Germinal center (tissue), 1 donor: ENCODE measurements at places on chromosomes 5 and 9.

GRCh38 chr5:138978581-138978980, 103.4 kb upstream of the LRRTM2 start:
- DNase-seq, result no peak

GRCh38 chr5:134140530-134141201, 26.2 kb downstream of the TCF7 start:
- DNase-seq, result peak; percentile 60

GRCh38 chr9:129696944-129697655, 31.7 kb downstream of the PRRX2 start:
- DNase-seq, result peak; percentile 33

DNA sequence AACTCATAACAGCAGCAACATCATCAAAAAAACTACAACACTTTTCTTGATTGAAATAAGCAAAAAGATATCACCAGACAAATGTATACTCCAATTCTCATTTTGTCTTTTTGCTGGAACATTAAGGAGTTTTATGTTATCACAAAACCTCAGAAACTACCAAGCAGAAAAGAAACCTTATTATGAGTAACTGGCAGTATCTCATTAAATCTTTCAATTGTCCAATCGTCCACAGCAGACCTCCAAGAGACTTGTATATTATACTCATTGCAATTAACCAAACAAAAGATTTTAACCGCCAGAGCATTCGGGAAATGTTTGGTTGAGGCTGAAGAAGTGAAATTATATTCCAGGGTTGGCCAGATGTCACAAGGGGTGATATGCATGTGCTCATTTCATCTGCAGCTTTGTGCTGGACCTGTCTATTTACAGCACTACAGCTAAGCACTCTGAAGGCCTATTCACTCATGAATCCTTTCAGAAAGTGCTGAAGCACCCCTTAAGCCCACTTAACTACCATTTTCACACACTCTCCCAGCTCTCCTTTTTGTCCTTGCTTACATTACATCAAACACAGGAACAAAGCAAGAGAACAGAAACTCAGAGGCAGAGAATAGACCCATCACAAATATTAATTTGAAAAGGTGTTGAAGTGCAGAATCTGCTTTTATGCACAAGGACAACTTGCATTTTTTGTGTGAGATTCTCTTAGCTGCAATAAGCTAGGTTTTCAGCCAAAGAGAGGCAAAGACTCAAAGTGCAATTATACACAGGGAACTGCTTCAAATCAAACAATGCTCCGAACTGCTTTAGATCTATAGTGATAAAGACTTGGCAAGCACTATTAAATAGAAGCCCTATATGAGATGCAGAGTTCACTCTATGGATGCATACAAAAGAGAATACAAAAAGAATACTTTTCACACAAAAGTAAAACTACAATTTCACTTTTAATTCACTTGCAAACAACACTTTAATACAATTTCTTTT, 150.4 kb upstream of the POU5F2 start:
- no peak for DNase-seq

DNA sequence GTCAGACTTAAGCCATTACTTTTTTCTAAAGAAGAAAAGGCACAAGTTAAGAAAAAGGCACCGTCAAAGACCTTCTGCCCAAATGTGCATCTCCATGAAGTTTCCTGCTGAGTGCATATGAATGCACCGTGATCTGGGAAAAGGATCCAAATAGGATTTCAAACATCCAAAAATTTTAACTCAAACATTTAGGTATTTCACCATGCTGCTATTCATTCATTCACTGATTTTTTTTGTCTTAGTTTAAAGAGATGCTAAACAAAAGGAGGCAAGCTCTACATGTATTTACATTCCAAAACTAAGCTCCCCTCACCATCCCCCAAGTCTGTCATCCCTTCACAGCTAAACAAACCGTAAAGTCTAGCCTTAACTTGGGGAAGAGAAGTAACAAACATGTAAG, 291.9 kb downstream of the ARL15 start:
- no peak for DNase-seq

GRCh38 chr9:35608221-35608620, 3.2 kb downstream of the TESK1 start:
- no peak for DNase-seq

DNA sequence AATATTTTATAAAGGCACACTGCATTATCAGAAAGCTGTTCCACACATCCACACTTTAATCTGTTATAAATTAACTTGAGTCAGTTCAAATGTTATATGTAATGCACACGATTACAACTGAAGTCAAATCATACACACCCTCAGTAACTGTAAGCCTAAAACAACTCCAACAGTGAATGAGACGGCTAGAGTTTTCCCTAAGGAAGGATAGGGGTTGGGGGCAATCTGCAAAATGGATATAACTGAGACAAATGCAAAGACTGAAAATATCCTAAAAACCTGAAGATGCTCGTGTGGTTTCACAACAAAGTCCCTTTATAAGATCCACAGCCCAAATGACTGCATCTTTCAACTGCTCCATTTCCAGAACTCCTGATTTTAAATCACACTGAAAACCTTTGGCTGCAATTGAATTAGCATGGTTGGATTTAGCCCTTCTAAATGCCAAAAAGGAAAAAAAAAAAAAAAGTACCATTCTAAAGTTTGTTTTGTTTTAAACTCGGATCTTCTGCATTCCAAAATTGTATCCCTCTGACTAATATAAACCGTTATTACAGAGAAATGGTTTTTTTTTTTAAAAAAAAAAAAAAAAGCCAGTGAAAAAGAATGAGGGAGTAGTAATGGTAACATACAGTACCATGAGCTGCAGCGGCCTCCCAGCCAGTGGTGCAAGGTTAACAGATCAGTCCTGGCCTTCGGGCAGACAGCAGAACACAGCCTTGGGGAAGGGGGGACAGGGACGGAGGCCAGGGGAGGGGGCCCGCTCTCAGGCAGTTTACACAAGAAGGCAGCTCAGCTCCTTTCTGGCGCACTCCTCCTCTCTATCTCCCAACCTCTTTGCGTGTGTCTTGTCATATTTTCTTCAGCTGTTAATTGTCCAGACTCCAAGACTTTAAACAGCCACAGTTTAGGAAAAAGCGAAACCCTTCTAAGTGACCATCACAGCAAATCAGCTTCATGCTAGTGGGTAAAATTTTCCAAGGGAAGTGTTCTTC, 166.1 kb downstream of the BNC2 start:
- no peak for DNase-seq

- DNase-seq, result peak; percentile 41
These were observed at the start of gene FAM169A for GRCh38 chr5:74865804-74866595. Gene FAM169A, minus strand, starts transcription at chr5:74866387. Its CDS starts 24,711 bp downstream, at chr5:74841676.

- DNase-seq, result no peak
These were observed 2.5 kb upstream of the HMGCS1 start for GRCh38 chr5:43315682-43316081.

- DNase-seq, result no peak
These were observed 53.4 kb downstream of the GALNT12 start for GRCh38 chr9:98860871-98861293.

DNA sequence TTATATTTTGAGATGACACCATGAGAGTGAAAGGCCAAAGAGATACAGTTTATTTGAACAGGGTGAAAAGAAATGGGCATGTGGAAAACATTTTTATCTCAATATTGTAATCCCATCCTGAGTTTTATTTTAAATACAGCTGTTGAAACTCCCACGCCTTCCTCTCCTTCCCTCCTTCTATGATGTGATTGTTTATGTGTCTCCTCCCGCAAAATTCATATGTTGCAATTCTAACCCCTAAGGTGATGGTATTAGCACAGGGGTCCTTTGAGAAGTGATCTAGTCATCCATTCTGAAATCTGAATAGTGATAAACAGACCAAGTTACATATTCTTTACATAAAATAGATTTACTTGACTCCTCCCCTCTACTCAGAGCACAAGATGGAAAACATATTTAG, 1275.4 kb upstream of the C9orf72 start:
- DNase-seq, result no peak

DNA sequence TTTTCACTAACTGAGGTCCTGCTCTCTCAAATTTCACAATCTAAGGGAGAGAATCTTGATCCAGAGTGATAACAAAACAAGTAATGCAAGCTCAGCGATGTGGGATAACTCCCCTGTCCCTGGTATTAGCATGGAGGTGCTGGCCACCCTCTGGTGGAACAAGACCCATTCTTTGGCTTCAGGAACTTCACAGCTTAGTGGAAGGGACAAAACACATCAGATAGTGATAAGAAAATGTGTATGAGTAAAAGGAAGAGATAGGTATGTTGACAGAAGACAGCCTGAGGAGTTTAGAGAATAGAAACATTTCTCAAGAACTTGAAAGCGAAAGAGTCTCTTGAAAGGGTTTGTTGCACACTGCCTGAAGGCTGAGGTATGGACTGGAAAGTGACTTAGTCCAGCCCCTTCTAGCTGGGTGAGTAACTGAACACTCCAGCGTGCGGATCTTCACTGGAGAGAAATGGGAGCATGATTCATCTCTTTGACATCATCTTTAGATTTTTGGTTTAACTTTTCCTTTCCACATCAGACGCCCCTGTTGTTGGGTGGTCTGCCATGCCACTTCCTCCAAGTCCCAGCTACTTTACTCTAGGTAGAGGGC, 25.4 kb upstream of the ZSWIM6 start:
- no peak for DNase-seq

DNA sequence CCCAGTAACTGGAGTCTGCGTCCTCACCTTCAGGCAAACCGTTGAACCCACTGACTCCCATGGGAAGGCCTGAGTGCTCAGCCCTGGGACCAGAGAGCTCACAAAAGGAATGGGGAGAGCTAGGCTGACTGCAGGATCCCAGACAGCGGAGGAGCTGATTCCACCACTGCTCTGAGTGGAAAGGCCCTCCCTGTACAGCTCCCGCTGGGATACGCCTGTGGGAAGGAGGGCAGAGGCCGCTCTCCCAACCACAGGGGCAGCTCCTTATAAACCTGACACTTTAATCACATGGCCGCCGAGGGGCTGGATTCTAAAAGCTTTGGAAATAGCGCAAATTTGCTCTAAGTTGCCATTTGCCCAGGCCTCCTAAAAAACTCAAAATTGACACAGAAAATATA, 37.1 kb downstream of the DBH start:
- DNase-seq, result no peak

- no peak for DNase-seq
These were observed 135.1 kb upstream of the ELL2 start for GRCh38 chr5:96096724-96097123.

DNA sequence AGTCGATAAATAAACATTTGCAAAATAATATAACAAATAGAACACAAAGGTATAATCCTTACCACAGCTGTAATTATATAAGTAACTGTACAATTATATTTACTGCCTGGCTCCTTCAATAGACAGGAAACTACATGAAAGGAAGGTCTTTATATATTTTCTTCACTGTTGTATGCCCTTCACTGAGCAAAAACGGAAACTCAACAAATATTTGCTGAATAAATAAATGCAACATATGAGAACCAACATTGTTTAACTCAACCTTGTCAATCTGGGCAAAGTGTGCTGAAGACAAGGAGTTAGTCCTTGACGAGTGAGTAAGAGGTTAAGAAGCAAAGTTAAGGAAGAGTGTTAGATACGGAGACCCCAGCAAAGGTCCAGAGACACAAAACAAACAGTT, 22.6 kb downstream of the PSMD5 start:
- DNase-seq, result no peak

DNA sequence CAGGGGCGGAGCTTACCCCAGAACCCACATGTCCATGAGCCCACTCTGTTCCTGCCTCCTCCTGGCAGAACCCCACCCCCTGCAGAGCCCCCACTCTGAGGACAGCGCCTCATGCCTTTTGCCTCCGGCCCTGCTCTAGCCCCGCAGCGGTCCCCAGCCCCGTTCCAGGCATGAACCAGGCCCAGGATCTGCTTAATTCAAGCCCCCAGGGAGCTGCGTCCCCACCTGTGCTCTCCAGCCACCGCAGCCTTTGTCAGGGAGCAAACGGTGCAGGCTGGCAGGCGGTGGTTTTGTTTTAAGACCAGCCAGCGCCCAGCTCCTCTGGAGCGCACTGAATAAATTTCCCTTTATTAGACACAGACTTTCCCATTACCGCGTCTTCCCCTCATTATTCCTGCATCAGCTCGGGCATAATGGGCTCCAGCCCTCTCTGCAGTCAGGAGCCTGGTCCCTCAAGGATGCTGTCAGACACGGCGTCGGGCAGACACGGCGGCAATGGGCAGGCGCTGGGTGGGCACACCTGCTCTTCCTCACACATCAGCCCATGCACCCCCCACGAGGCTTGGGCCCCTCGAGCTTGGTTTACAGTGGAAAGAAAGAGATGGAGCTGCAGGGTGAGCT, 137.6 kb downstream of the OLFM1 start:
- no peak for DNase-seq

GRCh38 chr5:120151825-120152224, 312.3 kb upstream of the PRR16 start:
- DNase-seq, result no peak

DNA sequence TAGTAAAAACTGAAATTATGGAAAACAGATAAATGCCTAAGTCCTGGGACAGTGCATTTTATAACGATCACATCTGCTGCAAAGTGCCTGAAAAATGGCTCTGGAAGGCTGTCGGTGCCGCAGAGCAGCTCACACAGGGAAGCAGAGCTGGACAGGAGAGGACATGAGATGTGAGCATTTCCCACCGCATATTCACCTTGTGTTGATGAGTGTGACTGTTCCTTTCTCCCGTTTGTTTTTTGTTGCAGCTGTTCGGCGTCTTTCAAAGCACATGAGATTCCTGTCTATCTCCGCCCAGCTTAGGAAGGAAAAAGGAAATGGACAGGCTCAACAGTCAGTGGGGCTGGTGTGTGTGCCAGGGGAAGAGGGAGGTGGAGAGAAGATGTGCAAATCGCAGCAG, 164.9 kb upstream of the SEMA6A start:
- no peak for DNase-seq

DNA sequence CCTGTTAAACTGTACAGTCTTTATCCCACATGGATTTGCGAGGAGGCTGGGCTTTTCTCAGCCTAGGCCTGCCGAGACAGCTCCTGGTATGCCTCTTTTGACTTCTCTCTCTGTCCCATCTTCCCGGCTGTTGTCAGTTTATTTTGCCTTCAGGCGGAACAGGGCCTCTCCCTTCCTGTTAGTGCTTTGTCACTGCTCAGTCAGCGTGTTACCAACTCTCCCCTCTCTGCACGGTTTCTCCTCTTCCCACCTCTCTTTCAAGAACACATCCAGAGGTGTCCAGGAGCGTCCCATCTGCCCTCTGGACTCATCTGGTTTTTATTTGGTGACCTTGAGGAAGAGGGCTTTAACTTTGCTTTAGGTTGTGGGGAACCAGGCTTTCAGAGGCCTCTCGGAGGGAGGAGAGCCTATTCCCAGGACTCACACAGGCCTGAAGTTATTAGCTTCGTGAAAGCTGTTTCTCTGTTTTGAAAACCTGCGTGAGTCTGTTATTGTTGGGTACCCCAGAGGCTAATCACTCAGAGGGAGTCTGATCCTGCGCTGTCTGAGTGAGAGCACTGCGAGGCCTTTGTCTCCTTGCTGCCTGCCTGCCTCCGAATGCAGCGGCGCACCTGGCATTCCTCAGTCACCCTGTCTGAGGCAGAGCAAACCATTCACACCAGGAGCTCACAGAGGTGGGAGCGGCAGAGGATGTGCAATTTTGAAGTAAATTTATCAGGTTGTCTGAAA, 234.4 kb upstream of the MPDZ start:
- no peak for DNase-seq

GRCh38 chr5:90645024-90645610, 86.5 kb downstream of the ADGRV1 start:
- DNase-seq, result no peak

- DNase-seq, result no peak
These were observed 3.1 kb downstream of the OLFM1 start for GRCh38 chr9:135090547-135090946.

- no peak for DNase-seq
These were observed 128.2 kb downstream of the OLFM1 start for GRCh38 chr9:135215571-135216161.

- no peak for DNase-seq
These were observed 442.5 kb downstream of the BNC2 start for GRCh38 chr9:16427873-16428427.
